Activated T-cell treated with anti-CD3 and anti-CD28 coated beads for 1 hour (primary cell): ENCODE measurements at places on chromosomes 3 and 15.

DNA sequence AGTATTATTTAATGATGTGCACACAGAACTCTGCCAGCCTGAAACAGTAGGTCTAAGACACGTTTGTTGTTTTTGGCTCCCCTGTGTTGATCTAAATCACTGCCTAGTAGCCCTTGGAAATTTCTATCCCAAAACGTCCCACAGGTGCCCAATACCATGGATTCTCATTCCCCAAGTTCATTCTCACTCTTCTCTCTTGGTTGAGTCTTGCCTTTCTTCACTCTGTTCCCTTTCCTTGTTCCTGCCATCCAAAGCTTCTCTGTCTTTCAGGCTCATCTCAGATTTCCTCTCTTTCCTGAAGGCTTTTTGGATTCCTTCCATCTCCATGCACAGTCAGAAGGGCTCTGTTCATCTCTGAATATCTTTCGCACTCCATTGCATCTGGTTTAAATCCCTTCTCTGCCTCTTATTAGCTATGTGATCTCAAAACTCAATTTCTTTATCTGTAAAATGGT, 54.2 kb downstream of the PPARG start:
- DNase-seq = no peak

DNA sequence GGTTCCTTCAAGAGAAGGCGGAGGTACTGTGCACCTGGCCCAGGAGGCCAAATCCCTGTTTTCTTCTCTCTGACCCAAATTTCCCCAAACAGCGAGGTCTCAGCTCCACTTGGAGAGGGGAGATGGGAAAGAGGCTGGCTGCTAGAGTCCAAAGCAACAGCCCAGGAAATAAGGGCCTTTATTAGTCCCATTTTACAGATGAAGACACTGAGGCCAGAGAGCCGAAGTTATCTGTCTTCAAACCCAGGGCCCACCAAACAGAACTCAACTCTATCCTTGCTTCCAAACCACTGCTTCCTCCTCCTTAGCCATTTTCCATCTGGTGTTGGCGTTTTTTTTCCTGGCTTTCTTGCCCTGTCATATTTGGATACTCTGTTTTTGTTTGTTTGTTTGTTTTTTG, 22.0 kb upstream of the FLNB start:
- DNase-seq = no peak

- DNase-seq = no peak
These were observed 18.2 kb upstream of the ADPGK start for GRCh38 chr15:72801590-72802325.

- no peak for DNase-seq
These were observed 35.5 kb downstream of the B3GALNT1 start for GRCh38 chr3:161069511-161070251.

- DNase-seq = no peak
These were observed 69.4 kb downstream of the SLCO3A1 start for GRCh38 chr15:91922646-91923547.

DNA sequence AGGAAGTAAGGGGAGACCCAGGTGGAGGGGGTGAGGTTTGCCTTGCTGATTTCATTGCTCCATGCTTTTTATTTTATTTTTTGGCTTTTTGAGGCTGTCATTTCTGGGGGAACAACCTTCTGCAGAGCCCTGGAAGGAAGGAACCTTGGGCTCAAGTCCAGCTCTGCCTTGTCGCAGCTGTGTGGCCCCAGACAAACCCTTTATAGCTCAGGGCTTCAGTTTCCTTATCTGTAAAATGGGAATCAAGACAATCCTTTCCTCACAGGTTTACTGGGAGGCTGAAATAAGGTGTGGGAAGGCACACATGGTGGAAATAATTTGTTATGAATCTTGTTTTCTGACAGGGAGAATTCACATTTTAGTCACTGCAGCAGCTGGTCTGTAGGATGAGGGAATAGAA, 45.4 kb upstream of the CTSH start:
- no peak for DNase-seq

GRCh38 chr3:153373606-153374005, 211.6 kb downstream of the RAP2B start:
- DNase-seq = no peak

- DNase-seq = no peak
These were observed 38.6 kb downstream of the RFTN1 start for GRCh38 chr3:16474920-16475319.

DNA sequence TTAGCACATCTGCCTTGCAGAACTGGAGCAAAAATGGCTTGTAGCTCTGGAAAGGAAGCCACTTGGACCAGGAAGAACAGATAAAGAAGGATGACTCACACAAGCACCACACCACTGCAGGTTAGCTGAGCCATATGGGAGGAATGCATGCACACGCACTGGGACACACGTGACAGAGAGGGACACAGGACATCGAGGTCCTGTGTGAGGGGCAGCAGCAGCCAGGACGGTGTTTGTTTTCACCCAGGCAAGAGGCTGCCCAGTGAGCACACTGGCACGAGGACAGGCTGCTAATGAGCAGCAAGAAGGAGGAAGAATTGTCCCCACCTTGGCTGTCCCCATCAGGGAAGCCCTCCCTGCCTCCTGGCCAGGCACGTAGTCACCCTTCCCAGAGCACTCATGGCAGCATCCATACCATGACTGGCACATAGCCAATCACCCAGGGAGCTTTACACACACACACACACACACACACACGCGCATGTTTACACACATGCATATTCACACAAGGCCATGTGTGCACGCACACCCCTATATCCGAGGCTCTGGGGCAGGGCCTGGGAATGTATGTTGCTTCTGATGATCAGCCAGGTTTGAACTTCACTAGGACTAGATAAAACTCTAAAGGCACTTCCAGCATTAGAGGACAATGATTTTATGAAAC, 24.0 kb upstream of the SPTBN5 start:
- DNase-seq = no peak

- no peak for DNase-seq
These were observed 14.2 kb upstream of the CLEC3B start for GRCh38 chr3:45011756-45012508.

- no peak for DNase-seq
These were observed 10.8 kb downstream of the RASL12 start for GRCh38 chr15:65056868-65057548.

- no peak for DNase-seq
These were observed 220.0 kb upstream of the NANOGP8 start for GRCh38 chr15:35305031-35305550.

GRCh38 chr3:182105875-182106274, 394.1 kb downstream of the SOX2 start:
- DNase-seq = no peak

GRCh38 chr3:78434801-78435200, 1333.0 kb downstream of the ROBO1 start:
- no peak for DNase-seq

DNA sequence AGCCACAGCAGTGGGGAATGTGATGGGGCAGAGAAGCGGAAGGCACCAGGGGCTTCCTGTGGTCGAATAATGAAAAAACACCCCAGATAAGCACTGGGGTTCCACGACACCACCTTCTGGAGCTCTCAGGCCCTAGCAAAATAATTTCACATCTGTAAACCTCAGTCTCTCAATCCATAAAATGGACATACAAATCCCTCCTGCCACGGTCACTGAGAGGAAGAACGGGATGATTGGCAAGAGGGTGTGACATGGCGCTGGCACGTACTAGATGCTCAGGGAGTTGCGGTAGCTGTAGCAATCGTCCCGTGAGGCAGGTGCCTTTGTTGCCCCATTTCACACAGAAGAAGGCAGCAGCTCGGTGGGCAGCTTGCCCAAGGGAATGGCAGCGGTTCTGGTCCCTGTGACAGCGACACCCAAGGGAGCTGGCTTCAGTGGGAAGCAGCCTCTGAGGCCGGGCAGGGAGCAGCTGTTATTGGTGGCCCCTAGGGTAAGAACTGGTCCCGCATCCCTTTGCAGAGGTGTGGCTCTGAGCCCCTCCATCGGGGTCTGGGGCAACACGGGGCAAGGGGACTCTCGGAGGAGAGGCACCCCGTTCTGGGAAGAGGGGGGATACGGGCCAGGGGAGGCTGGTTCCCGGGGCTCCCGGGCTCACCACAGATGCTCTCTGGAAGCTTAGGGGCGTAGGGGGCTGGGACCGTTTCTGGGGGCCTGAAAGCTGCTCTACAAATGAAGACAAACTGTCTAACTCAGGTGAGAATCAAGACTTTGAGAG, 114.0 kb upstream of the ALDH1A3 start:
- no peak for DNase-seq

DNA sequence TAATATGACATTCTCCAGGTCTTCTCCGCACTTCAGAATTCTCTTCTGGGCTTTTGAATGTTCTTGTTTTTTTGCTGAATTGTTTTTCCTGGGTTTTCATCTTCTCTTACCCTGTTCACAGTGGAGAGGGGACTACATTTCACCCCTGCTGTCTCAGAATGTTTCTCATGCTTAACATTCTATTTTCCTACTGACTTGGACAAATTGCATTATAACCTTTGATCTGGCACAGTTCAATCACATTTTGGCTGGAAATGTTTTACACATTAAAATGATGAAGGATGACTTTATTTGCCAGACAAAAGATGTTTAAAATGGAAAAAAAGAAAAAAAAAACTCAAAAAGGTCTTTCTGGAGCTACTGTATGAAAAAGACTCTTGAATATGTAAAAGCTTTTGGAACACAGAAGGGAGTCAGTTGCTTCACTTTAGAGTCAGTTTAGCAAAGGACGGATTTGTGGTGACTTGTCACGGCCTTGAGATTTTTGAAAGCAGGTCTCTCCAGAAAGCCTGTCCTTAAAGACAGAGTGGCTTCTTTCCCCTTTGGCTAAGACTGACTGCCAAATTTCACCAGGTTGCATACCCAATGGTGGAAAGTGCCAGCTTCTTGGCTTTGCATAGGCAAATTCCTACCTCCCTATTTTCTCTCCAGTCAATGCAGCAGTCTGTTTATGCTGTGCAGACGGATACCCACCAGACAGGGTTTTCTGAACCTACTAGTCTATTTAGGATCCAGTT, 401.0 kb upstream of the TBL1XR1 start:
- DNase-seq = no peak

DNA sequence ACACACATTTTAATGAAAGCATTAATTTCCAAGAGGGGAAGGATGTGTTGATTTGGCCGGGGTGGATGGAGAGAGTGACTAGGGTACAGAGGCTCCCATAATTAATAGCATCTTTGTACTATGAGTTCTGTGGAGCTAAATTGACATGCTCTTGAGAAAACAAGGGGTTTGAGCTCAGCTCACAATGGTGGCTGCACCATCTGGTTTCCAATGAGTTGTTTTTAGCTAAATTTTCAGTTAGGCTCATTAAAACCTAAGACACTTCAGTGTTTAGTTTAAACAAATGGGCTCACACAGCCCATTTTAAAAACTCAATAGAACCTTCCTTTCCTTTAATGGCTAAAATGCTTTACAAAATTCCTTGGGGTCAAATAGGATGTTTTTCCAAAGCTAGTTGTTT, 199.7 kb downstream of the TNIK start:
- DNase-seq = no peak

DNA sequence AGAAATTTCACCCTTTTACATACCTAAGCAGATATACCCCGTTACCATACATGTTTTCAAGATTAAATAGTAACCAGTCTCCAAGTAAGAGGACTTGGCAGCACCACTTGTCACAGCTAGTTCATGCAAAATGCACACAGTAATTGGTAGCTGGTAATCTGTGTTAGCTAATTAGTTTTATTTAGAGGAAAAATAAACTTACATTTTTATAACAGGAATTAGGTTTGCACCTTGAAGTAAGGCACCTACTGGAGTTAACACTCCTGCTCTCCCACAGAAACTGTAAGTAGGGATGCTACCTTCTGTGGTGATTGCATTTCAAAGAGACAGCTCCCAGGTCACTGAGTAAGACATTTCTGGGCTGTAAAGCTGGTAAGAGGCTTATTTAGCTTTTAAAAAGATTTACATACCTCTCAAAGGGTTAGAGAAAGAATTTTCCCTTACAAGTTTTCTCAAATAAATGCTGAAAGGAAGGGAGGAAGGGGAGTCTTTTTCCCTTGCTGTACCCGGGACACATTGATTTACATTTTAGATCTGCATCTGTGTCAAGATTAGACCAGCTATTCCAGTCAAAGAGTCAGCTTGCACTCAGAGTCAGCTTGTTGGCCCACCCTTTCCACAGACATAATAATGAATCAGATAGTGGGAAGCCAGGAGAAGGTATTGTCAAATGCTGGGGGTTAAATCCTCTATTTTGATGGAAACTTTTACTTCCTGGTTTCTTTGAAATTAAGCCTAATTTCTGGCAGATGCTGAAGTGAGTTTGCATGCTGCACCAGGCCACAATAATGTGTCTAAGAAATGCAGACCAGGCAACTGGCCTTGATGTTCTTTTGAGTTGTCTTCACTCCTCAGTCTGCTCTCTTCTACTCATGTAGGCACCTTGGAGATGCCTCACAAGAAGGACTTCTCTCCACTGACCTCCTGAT, 77.6 kb upstream of the CHD2 start:
- DNase-seq = no peak

GRCh38 chr3:190495796-190496195, 18.1 kb upstream of the IL1RAP start:
- DNase-seq = no peak

DNA sequence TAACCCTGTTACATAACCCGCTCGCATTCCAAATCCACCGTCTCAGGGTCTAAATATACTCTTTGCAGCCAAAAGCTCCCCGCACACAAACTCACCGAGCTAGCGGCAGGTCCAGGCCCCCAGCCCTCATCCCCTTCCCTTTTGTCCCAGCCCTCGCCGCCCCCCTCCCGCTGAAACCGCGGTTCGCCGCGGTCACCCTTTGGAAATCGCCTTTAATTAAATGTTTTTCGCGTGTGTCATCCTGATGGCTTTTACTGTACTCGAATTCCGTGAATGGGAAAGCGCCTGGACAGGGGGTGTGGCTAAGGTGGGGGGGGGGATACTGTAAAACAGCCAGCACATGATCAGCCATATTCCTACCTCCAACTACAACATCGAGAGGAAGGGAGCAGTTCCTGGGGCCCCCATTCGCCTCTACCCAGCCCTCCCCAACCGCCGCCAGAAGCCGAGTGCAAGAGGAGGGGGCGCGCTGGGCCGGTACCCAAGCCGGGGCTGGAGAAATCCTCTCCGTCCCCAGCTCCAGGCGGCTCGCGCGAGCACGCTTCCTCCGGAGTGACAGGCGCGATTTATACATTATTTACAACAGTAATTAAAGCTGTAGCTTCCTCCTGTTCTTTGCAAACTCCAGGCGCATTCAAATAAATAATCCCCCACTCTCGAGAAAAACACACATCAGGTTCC, 1.7 kb downstream of the RORA start:
- DNase-seq = no peak

- no peak for DNase-seq
These were observed 7.2 kb downstream of the POLR2H start for GRCh38 chr3:184368586-184369183.

GRCh38 chr15:100026041-100026440, 292.8 kb upstream of the LYSMD4 start:
- DNase-seq = no peak

GRCh38 chr15:58934114-58934447, 602 bp upstream of the SLTM start:
- no peak for DNase-seq

- no peak for DNase-seq
These were observed 31.5 kb upstream of the KY start for GRCh38 chr3:134682196-134682880.

- DNase-seq = no peak
These were observed 41.6 kb upstream of the DUT start for GRCh38 chr15:48289628-48290027.
